ENCODE measurements at places on chromosomes 12 and 14.

- peak; percentile 59 for DNase-seq
These were observed 28.6 kb upstream of the HSP90B1 start for GRCh38 chr12:103901518-103902173.

DNA sequence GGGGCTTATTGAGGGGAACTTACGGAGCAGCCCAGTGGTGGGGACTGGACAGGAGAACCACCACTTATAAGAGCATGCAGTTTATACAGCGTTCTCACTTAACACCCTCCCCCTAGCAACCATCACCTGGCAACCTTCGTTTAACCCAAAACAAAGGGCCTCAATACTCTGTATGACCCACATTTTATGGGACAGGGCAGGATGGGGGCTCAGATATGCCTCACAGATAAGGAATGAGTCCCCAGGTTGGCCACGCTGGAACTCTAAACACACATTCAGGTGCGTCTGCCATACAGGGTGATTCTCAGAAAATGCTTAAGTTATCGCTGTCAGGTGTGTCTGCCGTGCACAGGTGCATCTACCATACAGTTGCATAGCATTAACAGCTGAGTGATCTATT is 99.2 kb downstream of the GCH1 start:
- DNase-seq = no peak

- no peak for DNase-seq
These were observed 102.0 kb downstream of the PEBP1 start for GRCh38 chr12:118237908-118238307.

DNA sequence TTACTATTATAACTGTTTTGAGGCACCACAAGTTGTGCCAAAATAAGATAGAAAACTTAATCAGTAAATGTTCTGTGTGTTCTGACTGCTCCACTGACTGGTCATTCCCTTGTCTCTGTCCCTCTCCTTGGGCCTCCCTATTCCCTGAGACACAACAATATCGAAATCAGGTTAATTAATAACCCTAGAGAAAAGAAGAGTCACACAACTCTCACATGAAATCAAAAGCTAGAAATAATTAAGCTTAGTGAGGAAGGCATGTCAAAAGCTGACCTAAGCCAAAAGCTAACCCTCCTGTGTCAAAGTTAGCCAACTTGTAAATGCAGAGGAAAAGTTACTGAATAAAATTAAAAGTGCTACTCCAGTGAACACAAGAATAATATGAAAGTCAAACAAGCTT is 53.8 kb upstream of the CCDC196 start:
- DNase-seq = no peak

- no peak for DNase-seq
These were observed 68.6 kb upstream of the DIO3 start for GRCh38 chr14:101492716-101493115.

GRCh38 chr12:15497671-15498292 is 175.5 kb downstream of the PTPRO start:
- DNase-seq = no peak

DNA sequence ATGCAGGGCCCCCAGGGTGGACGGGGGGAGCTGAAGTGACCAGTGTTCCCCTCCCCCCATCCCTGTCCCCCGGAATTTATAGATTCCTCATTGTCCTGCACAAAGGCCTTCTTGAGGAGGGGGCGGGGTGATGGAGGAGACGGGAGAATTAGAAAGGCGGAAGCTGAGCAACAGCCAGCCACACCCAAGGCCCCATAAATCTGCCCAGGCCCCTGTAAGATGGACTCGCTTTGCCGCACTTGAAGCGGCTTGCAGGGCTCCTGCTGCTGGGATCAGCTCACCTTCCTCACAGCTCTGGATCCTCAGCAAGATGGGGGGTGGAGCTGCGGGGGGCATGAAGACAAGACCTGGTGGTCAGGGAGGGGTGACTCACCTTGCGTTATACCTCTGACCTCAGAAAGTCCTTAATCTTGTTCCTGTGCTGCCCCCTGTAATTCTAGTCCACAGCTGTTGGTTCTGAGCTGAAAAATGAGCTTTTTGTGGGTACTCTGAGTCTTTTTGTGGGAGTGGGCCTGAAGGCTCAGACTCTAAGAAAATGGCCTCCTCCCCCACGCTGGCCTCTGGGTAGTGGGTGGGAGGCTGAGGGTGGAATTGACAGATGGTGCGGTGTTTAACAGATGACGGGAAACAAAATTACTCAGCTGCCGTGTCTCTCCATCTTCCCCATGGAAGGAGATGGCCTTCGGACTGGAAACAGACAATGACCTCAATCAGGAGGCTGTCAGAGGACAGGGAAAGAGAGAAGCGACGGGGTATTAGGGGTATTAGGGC is 15.8 kb upstream of the ANKRD33 start:
- no peak for DNase-seq

GRCh38 chr12:70646850-70647249 is 9.6 kb upstream of the PTPRB start:
- DNase-seq = no peak

GRCh38 chr14:65817011-65817410 is 404.5 kb downstream of the FUT8 start:
- DNase-seq = no peak

DNA sequence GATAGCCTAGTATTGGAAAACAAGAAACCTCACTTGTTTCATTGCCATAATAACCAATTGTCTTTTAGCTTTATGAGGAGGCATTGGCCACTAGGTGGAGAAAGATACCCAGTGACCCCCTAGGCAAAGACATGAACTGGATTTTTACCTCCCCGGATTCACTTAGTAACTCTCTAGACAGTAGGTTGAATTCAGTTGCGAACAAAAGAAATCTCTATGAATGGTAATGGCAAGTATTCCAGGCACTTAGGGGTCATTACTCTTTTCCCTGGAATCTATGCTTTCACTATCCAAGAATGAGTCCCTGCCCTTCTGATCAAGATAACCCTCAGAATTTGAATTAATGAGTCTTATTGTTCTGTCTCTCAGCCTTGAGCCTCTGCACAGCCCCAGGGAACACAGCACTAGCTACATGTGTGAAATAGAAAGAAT is 29.5 kb upstream of the RHOJ start:
- no peak for DNase-seq

- no peak for DNase-seq
These were observed 1.9 kb downstream of the ARHGEF40 start for GRCh38 chr14:21072031-21072473.

- no peak for DNase-seq
These were observed 59.5 kb upstream of the GTF2A1 start for GRCh38 chr14:81280136-81280791.

DNA sequence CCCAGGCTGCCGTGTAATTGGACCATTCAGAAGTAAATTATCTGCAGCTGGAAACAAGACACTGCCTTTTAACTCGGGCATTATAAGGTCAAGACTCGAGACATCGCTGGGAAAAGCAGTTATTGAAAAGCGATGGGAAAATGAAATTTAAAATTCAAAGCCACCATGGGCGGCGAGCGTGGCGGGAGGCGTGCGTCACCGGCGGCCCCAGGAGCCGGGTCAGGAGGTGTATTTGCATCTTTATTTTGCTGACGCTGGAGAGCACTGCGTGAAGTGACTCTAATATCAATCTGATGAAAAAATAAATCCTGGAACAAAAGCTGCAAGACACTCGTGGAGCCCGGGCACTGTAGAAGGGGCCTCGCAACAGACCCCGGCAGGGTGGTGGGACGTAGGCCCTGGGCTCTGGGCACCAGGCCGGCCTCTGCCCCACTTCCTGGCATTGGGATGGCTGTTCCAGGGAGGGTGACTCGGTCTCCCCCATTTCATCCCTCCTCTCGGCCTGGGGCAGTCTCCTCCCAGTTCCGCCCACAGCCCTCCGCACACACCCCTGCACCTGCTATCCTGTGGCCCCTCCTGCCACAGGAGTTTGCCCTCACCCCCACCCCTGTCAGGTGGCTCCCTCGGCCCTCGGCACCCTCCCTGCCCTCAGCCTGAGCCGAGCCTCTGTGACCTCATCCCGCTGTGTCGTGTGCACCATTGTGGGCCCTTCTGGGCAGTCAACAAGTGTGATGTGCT is 196.2 kb downstream of the KIF26A start:
- DNase-seq = no peak

GRCh38 chr12:82746668-82747067 is 60.0 kb downstream of the TMTC2 start:
- no peak for DNase-seq

GRCh38 chr12:64532734-64533351 is 77.5 kb upstream of the RASSF3 start:
- no peak for DNase-seq

DNA sequence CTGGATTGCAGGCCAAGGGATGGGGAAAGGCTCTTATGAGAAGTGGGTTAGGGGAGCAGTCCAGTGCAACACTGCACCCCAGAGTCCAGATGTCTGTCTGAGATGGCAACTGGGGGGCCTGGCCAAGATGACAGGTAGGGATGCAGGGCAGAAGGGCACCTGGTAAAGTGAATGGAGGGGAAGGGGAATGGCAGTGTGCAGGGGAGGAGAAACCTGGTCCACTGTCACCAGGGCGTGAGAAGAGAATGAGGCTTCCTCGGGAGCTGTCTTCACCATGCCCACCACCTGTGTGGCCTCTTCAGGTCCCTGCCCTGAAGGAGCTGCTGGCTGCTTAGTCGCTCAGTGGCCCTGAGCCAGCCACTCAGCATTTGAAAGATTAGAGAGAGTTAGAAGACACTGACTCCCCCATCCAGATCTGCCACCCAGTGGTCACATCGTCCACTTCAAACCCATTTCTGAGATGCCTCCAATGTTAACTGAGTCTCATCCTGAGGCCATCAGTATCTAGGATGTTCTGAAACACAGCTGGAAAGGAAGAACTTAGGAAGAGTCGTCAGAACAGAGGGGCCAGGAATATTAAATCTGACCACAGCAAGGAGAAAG is 57.3 kb downstream of the PLEKHG3 start:
- DNase-seq = no peak

DNA sequence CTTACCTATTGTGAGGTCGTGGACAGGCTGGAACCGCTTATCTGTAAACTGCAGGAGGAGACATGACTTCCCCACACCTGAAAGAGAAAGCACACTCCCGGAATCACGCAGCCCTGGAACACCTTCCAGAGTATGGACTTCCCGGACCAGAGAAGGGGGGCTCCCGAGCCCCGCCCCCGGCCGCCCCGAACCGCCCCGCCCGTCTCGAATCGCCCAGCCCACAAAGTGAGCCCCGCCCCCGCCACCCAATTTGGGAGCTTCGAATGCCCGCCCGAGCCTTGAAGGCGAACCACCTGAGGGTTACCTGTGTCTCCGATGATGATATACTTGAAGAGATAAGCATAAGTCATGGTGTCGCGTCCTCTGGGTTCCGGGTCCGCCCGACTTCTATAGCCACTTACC is 235 bp downstream of the RAB2B start:
- no peak for DNase-seq

- DNase-seq = no peak
These were observed 6.0 kb downstream of the INSM2 start for GRCh38 chr14:35539969-35540368.

DNA sequence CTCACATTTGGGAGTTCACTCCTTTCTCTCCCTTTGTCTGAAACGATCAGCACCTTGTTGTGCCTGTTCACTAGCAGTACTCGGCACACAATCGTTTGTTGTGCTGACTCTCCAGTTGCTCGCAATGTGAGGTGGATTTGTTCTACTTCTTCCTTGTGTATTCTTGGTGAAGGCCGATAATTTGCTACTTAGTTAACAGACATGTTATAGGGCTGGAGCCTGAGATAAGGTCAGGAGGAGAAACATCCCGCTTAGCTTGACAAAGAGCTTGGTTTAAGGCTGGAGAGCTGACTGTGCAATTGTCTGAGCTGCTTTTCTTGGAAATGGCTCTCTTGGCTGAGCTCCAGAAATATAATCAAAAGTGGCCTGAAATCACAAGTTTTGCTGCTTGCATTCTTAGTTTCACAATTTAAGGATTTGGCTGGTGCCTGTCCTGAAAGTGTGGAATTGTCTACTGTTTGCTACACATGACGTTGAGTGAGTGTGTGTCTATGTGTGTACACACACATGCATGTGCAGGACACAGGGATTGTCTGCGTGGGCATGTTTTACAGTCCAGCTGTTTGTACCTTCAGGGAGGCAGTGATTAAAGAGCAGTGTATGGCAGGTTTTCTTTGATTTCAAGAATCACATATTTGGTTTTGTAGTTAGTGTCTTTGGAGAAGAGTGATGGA is 77.7 kb downstream of the ARF6 start:
- no peak for DNase-seq

- no peak for DNase-seq
These were observed 135.6 kb downstream of the SLC25A21 start for GRCh38 chr14:37036669-37037341.

GRCh38 chr12:95066091-95066855 is 7.1 kb downstream of the NR2C1 start:
- DNase-seq = no peak

- no peak for DNase-seq
These were observed 55.1 kb downstream of the MED13L start for GRCh38 chr12:116222358-116222757.

DNA sequence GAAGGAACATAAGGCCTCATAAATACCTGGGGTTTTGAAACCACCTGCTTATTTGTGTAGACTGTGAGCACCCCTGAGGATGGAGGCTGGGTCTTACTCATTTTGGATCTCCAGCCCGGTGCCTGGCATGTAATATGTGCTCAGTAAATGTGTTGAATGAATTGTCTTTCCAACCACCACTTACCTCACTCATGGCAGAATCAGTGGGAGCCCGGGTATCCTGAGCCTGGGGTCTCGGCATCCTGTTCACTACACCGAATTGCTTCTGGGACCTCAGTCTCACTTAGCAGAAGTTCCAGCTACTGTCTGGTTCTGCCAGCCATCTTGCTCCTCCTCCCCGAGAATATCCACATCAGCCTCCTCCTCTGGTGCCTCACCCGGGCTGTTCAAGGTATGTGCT is 43.0 kb upstream of the CCND2 start:
- DNase-seq = no peak

GRCh38 chr12:122738571-122738970 is 7.9 kb upstream of the HCAR1 start:
- DNase-seq = no peak

GRCh38 chr12:113237748-113238147 is 16.5 kb downstream of the TPCN1 start:
- DNase-seq = no peak

DNA sequence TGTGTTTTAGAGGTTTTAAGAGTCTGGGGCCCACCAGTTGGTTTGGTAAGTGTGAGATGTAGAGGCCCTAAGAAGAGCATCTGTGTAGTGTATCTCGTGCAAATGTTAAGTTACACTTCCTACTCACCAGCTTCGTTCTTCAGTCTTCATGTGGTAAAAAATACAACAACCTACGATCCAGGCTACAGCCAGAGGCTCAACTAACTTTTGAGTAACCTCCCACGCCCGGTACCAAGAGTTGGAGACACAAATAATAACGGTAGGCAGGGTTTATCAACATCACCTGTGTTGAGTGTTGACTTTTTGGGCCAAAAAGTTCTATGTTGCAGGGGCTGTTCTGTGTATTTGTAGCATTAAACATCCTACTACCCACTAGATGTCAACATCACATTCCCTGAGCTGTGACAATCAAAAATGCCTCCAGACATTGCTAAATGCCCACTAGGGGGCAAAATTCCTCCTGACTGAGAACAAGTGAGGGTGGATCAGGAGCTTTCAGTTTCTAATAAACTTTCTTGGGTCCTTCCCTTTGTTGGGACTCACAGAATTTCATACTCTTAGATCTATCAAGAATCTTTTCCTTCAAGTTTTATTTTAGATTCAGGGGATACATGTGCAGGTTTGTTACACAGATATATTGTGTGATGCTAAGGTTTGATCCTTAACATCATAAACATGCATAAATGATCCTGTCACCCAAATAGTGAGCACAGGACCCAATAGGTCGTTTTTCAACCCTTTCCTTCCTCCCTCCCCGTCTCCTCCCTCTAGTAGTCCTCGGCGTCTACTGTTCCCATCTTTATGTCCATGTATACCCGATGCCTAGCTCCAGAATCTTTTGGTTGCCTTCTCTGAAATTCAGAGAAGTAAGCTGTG is 94.7 kb downstream of the SLC2A13 start:
- DNase-seq = peak; percentile 80
